Progenitor cell of endocrine pancreas (in vitro differentiated cells): ENCODE measurements at places on chromosomes 6 and 20. TPM values are rescaled to one million over a fixed set of nuclear protein-coding genes. Genes with fewer than 3 reads are reported as not detected.
A peak's percentile ranks its signal among the peaks of the same experiment; 100 is the strongest.

GSTA4 gene
- total RNA-seq, result 44.7 and 45.6 TPM in 2 replicates

DNA sequence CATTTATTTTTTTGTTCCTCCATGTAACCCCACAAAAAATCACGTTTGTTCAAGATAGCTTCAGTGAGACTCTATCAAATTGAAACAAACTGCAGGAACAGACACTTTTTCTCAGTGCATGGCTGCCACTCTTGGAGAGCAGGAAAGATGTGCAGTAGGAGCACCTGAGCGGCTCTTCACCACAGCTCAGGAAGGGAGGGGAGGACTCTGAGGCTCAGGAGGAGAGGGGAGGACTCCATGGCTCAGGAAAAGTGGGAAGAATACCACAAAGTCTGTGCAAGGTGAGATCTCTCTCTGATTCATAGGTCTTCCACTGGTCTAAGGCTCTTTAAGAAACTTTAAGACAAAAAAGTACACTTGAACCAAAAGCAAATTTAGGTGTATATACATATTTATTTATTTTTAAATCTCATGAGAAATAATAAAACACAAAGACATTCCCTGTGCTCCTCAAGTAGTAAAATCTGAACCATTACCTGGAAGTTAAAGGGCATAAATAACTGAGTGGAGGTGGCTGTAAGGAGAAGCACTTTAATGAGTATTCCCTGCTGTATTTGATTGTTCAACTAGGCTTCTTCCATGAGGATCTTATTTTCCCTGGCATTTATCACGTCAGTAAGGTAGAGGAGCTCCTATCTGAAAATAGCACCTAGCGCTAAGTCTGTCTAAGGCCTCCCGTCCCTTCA is 69.2 kb upstream of the CCN6 start:
- DNase-seq, result no peak
- H3K4me3 ChIP-seq, result no peak overlapping the region
- peak overlapping the region; percentile 91 for H3K27ac ChIP-seq
- H3K27me3 ChIP-seq, result peaks cover 2% of the 10 kb centered on the region
- H3K4me1 ChIP-seq, result peaks cover 21% of the 10 kb centered on the region

SGK2 gene
- 8.7 and 8.9 TPM in 2 replicates for total RNA-seq

- H3K4me1 ChIP-seq, result no peaks in the 10 kb centered on the region
- no peak overlapping the region for H3K27ac ChIP-seq
- peaks cover 5% of the 10 kb centered on the region for H3K27me3 ChIP-seq
- no peaks in the 10 kb centered on the region for H3K36me3 ChIP-seq
- no peak for DNase-seq
Observed at GRCh38 chr6:159086033-159086618, 41.3 kb upstream of the TAGAP start.

GRM1 gene
- total RNA-seq, result 0.40 and 0.41 TPM in 2 replicates

GRCh38 chr6:77464495-77464867 is 1.2 kb upstream of the HTR1B start:
- peaks cover 54% of the 10 kb centered on the region for H3K27me3 ChIP-seq
- peaks cover 12% of the 10 kb centered on the region for H3K4me1 ChIP-seq
- DNase-seq, result no peak
- peak overlapping the region; percentile 85 for H3K4me3 ChIP-seq
- H3K27ac ChIP-seq, result no peak overlapping the region
- H3K36me3 ChIP-seq, result no peaks in the 10 kb centered on the region

DNA sequence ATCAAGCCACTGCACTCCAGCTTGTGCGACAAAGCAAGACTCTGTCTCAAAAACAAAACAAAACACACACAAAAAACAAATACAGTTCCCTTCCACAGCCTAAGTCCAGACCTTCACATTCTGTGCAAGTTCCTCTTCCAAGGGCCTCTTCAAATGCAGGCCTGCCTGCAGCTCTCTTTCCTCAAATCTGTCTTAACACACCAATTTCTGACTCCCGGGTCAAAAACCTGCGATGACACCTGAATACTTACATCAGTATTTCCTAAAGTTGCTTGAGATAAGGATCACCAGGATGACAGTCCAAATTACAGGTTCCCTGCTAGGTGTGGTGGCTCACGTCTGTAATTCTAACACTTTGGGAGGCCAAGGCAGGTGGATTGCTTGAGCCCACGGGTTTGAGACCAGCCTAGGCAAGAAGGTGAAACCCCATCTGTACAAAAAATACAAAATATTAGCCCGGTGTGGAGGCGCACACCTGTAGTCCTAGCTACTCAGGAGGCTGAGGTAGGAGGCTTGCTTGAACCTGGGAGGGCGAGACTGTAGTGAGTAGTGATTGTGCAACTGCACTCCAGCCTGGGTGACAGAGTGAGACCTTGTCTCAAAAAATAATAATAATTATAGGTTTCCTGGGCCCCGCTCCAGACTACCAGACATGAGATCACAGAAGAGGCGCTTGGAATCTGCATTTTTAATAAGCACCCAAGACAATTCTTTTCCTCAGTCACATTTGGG is 8.8 kb upstream of the PARD6B start:
- H3K36me3 ChIP-seq, result no peaks in the 10 kb centered on the region
- no peaks in the 10 kb centered on the region for H3K4me1 ChIP-seq
- H3K27me3 ChIP-seq, result no peaks in the 10 kb centered on the region
- H3K27ac ChIP-seq, result peak overlapping the region; percentile 31

TINAG gene
- not detected in 2 replicates for total RNA-seq

DNA sequence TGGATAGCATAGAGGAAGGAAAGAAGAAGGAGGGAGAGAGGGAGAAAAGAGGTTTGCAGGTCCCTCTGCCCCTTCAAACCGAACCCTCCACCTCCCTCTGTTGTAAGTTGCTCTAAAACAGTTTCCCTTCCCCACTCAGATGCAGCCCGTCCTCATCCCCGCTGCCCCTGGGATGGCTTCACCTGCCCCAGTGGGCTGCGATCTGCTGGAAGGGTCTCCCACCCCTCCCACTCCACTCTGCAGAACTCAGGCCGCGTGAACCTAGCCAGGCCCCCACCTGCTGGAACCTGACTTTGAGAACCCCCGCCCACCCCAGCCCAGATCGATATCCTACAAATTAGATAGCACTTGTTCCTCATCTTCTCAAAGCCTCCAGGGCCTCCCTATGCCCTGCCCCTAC is 190.8 kb downstream of the DLL1 start:
- peaks cover 1% of the 10 kb centered on the region for H3K4me1 ChIP-seq
- H3K4me3 ChIP-seq, result no peak overlapping the region
- no peak overlapping the region for H3K27ac ChIP-seq
- H3K36me3 ChIP-seq, result no peaks in the 10 kb centered on the region

- DNase-seq, result no peak
- peaks cover 8% of the 10 kb centered on the region for H3K27me3 ChIP-seq
- H3K4me3 ChIP-seq, result no peak overlapping the region
- no peak overlapping the region for H3K27ac ChIP-seq
Observed at GRCh38 chr20:35290186-35290886, 1.9 kb downstream of the FAM83C start.

MYB gene
- 4.6 and 5.6 TPM in 2 replicates for total RNA-seq

- no peak for DNase-seq
- no peaks in the 10 kb centered on the region for H3K36me3 ChIP-seq
- H3K27me3 ChIP-seq, result peaks cover 3% of the 10 kb centered on the region
- H3K4me1 ChIP-seq, result no peaks in the 10 kb centered on the region
Observed at GRCh38 chr6:42190554-42191183, 4.1 kb downstream of the GUCA1B start.

- peaks cover 24% of the 10 kb centered on the region for H3K27me3 ChIP-seq
- no peak for DNase-seq
- no peaks in the 10 kb centered on the region for H3K36me3 ChIP-seq
- no peaks in the 10 kb centered on the region for H3K4me1 ChIP-seq
- H3K27ac ChIP-seq, result no peak overlapping the region
Observed at GRCh38 chr6:44010411-44011349, 116.6 kb downstream of the MRPL14 start.

GRCh38 chr20:51442602-51443001 is 99.9 kb downstream of the NFATC2 start:
- H3K27me3 ChIP-seq, result no peaks in the 10 kb centered on the region
- peaks cover 1% of the 10 kb centered on the region for H3K36me3 ChIP-seq
- no peak overlapping the region for H3K4me3 ChIP-seq
- H3K4me1 ChIP-seq, result peaks cover 4% of the 10 kb centered on the region
- no peak for DNase-seq

HLA-DPA1 gene
- total RNA-seq, result 0.89 and 1.8 TPM in 2 replicates

SLC32A1 gene
- total RNA-seq, result not detected in 2 replicates

DNA sequence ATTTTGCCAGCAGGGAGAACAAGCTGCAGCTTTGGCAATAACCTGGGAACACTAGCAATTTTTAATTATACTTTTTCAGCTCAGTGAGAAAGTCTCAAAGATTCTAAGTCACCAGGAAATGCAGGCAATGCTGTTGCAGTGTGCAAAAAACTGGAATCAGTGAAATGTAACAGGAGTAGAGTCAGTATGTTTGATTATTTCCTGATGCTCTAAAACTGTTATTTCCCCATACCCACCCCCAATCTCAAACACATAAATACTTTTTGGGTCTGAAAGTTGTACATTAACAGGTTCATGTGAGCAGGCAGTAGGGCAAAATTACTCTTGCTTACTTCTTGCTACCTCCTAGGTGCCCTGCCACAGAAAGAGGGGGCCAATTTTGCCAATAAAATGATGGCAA is 65.4 kb upstream of the BEND6 start:
- peaks cover 18% of the 10 kb centered on the region for H3K27me3 ChIP-seq
- H3K4me3 ChIP-seq, result no peak overlapping the region
- no peak for DNase-seq
- H3K36me3 ChIP-seq, result no peaks in the 10 kb centered on the region
- H3K27ac ChIP-seq, result no peak overlapping the region

SYNDIG1 gene
- 0.19 and 0.38 TPM in 2 replicates for total RNA-seq

DNA sequence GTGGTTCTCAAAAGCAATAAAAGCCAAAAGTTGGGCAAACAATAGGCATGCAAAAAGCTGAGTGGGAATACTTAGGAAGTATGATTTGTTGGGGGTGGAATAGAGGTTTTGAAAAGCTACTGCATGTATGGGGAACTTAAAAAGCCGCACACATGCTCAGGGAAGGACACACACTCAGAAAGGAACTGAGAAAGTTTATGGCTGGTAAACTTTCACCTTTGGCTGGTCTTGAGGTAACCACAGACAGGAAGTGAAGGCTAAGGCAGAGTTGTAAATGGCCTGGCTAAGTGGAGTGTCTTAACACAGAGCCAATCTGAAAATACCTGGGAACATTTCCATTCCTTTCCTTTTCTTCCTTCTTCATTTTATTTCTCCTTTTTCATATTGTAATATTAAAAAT is 134.5 kb upstream of the EXOC2 start:
- H3K27me3 ChIP-seq, result peaks cover 2% of the 10 kb centered on the region
- H3K36me3 ChIP-seq, result peaks cover 4% of the 10 kb centered on the region
- H3K4me1 ChIP-seq, result no peaks in the 10 kb centered on the region
- H3K27ac ChIP-seq, result no peak overlapping the region

STK35 gene
- 39.8 and 41.9 TPM in 2 replicates for total RNA-seq

MATN4 gene
- total RNA-seq, result 0.20 TPM in 1 of 2 replicates, not detected in the other

VSX1 gene
- total RNA-seq, result not detected in 2 replicates

PCNA gene
- 123 and 126 TPM in 2 replicates for total RNA-seq

DNA sequence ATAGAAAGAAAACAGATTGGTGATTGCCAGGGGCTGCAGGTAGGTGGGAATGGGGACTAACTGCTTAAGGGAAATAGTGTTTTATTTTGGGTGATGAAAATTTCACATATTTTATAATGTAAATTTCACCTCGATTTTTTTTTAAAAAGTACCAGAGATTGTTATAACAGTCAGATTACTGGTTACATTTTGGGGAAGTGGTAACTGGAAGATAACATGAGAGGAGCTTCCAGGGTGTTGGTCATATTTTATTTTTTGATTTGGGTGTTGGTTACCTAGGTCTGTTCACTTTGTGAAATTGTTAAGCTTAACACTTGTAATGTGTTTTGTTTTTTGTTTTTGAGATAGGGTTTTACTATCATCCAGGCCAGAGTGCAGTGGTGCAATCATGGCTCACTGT is 17.2 kb upstream of the CRIP3 start:
- H3K4me1 ChIP-seq, result no peaks in the 10 kb centered on the region
- no peaks in the 10 kb centered on the region for H3K36me3 ChIP-seq
- no peak overlapping the region for H3K4me3 ChIP-seq
- no peak for DNase-seq
- no peak overlapping the region for H3K27ac ChIP-seq

DNA sequence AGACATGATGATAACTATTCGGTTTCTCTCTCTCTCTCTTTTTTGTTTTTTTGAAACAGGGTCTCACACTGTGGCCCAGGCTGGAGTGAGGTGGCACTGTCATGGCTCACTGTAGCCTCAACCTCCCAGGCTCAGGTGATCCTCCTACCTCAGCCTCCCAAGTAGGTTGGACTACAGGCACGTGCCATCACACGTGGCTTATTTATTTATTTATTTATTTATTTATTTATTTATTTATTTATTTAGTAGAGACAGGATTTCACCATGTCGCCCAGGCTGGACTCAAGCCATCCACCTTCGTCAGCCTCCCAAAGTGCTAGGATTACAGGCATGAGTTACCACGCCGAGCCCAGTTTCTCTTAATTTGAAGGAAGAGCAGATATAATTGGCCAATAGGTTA is 427.9 kb upstream of the JAG1 start:
- H3K27ac ChIP-seq, result no peak overlapping the region
- H3K27me3 ChIP-seq, result peaks cover 3% of the 10 kb centered on the region
- no peak overlapping the region for H3K4me3 ChIP-seq

LY6G5B gene
- 24.8 and 30.6 TPM in 2 replicates for total RNA-seq

GRCh38 chr20:44850272-44850671 is 35.2 kb upstream of the YWHAB start:
- no peak overlapping the region for H3K4me3 ChIP-seq
- DNase-seq, result no peak
- H3K27me3 ChIP-seq, result no peaks in the 10 kb centered on the region
- H3K4me1 ChIP-seq, result no peaks in the 10 kb centered on the region
- no peak overlapping the region for H3K27ac ChIP-seq

TCP11 gene
- not detected in 2 replicates for total RNA-seq

- H3K4me3 ChIP-seq, result no peak overlapping the region
- no peak overlapping the region for H3K27ac ChIP-seq
- H3K27me3 ChIP-seq, result no peaks in the 10 kb centered on the region
- no peak for DNase-seq
- H3K4me1 ChIP-seq, result peaks cover 29% of the 10 kb centered on the region
Observed at GRCh38 chr6:79469376-79470246, 67.6 kb downstream of the LCA5 start.

DNA sequence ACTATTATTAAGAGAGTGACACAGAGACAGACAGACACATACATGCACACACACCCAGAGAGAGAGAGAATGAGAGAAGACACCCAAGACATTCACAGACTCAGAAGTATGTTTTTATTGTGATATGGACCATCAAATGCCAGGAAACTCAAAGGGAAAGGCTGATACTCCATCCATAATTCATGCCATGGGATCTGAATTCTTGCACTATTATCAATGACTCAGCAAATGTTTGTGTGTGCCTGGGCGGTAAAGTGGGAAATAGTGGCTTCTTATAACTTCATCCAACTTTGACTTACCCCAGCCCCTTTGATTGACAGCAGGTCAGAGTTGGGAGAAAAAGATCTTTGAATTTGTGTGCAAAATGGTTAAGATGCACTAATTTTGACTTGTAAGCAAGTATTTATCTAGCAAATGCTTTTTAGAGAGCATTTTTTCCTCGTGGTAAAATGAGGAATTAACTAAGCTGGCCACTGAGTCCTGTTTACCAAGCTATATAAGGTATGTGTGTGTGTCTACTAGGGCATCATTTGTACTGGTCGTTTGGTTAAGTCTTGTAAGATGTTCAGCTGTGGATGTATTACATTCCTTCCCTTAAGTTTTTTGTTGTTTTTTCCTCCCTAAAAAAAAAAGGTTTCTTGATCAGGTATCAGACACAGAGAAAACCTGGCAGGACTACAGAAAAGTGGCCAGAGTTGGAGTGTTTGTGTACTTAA is 3.0 kb upstream of the CCN2 start:
- peak overlapping the region; percentile 87 for H3K27ac ChIP-seq
- H3K27me3 ChIP-seq, result no peaks in the 10 kb centered on the region
- no peak overlapping the region for H3K4me3 ChIP-seq
- H3K4me1 ChIP-seq, result peaks cover 50% of the 10 kb centered on the region
- no peak for DNase-seq
- peaks cover 8% of the 10 kb centered on the region for H3K36me3 ChIP-seq
